ENCODE measurements at places on chromosomes 5 and 9.

DNA sequence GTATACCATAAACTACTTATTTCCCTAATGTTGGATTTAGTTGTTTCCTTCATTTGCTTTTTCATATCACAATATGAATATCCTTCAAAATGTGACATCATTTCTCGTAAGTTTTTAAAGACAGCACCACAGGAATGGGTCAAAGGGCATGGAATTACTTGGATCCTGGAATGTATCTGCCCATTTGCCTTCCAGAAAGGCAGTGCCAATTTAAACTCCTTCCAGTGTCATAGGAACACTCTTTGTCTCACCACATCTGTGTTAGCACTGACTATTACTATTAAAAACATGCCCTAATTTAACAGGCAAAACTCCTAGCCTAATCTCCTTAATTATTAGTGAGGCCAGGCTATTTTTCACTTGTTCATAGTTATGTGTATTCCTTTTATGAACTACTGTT, 58.0 kb downstream of the SPTLC1 start:
- DNase-seq, result no peak

- DNase-seq, result peak; percentile 61
These were observed 268.6 kb upstream of the PTGER4 start for GRCh38 chr5:40410964-40411635.

GRCh38 chr5:17952231-17952630, 318.0 kb downstream of the TAF11L14 start:
- no peak for DNase-seq

DNA sequence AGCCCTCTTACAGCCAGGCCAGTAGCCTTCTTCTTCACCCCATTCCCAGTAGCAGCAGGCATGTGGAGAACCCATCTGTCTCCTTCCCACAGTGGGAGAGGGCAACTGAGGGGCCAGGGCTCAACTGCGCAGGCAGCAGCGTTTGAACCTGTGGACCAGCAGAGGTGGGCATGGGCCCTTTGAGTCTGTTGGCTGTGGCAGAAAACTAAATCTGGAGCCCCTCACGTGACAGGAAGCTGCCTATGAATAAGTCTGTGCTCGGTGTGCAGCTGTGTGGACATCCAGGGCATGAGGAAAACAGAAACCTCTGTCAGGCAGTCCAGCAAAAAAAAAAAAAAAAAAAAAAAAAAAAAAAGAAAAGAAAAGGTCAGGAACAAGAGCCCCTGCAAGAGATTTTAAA, 189.2 kb upstream of the NR3C1 start:
- peak; percentile 40 for DNase-seq

DNA sequence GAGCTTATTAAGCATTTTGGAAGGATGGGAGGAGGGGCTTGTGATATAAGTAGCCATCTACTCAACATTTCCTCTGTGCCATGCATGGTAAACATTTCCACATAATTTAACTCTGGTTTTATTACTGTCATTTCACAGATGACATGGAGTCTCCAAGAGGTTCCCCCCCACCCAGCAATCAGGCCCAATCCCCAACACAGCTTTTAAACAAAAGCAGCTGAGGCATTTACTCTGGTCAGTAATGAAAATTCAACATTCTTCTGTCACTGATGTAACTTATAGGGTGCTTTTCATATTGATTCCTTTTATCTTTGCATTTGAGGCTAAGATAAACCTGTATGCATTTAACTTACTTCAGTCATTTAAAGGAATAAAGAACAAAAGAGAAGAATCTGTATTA, 128.1 kb downstream of the COL23A1 start:
- DNase-seq, result no peak

- DNase-seq, result peak; percentile 65
These were observed 24.7 kb upstream of the TNC start for GRCh38 chr9:115142517-115143270.

All from myocyte (in vitro differentiated cells).